Sigmoid colon (tissue), 7 donors: ENCODE measurements at places on chromosomes 11 and 22. TPM values are rescaled to one million over a fixed set of nuclear protein-coding genes. Genes with fewer than 3 reads are reported as not detected.

- H3K4me1 ChIP-seq, result peaks cover 15% of the 10 kb centered on the region
- H3K4me3 ChIP-seq, result no peak overlapping the region
These were observed 53.3 kb downstream of the PANX1 start for GRCh38 chr11:94181943-94182342.

DNA sequence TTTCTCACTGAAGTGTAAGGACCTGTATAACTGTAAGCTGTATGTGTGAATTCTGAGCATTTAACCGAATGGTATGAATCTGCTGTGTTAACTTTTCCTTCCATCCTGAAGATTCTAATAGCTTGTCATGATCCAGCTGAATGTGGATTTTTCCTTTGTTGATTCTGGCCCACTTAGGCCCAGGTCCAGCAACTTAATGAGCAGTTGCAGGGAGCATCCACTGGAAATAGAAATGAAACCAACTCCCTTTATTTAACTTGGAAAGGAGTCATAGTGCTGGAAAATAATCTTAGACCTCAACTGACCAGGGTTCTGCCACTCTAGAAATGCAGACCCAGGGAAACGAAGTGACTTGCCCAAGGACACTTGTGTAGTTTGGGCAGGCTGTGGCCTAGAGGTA is 142.3 kb upstream of the MTNR1B start:
- H3K36me3 ChIP-seq, result no peaks in the 10 kb centered on the region
- DNase-seq, result no peak
- H3K27ac ChIP-seq, result no peak overlapping the region

GRCh38 chr11:72703267-72704008 is 29.2 kb upstream of the PDE2A start:
- H3K27me3 ChIP-seq, result no peaks in the 10 kb centered on the region
- peak; percentile 84 for DNase-seq
- peaks cover 23% of the 10 kb centered on the region for H3K4me1 ChIP-seq
- H3K36me3 ChIP-seq, result peaks cover 21% of the 10 kb centered on the region
- H3K27ac ChIP-seq, result peak overlapping the region; percentile 50

The CD248 gene
- total RNA-seq, result 26.3 TPM

The OR6A2 gene
- 0.14 TPM for total RNA-seq

- no peaks in the 10 kb centered on the region for H3K27me3 ChIP-seq
- DNase-seq, result no peak
- peaks cover 11% of the 10 kb centered on the region for H3K4me1 ChIP-seq
- peak overlapping the region; percentile 51 for H3K27ac ChIP-seq
These were observed 24.0 kb downstream of the PISD start for GRCh38 chr22:31637891-31638618.

DNA sequence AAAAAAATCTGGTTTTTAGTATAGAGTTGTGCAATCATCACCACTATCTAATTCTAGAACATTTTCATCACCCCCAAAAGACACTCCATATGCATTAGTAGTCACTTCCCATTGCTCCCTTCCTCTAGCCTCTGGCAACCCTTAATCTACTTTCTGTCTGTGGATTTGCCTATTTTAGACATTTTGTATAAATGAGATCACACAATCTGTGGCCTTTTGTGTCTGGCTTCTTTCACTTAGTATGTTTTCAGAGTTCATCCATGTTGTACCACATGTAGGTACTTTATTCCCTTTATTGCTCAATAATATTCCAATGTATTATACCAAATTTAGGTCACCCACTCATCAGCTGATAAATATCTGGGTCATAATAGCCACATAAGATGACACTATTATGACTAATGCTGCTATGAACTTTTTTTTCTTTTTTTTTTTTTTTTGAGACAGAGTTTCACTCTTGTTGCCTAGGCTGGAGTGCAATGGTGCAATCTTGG is 67.5 kb upstream of the SCUBE2 start:
- H3K27ac ChIP-seq, result no peak overlapping the region
- no peak overlapping the region for H3K4me3 ChIP-seq
- DNase-seq, result no peak
- no peaks in the 10 kb centered on the region for H3K27me3 ChIP-seq
- H3K4me1 ChIP-seq, result no peaks in the 10 kb centered on the region

The OR52N2 gene
- total RNA-seq, result not detected

DNA sequence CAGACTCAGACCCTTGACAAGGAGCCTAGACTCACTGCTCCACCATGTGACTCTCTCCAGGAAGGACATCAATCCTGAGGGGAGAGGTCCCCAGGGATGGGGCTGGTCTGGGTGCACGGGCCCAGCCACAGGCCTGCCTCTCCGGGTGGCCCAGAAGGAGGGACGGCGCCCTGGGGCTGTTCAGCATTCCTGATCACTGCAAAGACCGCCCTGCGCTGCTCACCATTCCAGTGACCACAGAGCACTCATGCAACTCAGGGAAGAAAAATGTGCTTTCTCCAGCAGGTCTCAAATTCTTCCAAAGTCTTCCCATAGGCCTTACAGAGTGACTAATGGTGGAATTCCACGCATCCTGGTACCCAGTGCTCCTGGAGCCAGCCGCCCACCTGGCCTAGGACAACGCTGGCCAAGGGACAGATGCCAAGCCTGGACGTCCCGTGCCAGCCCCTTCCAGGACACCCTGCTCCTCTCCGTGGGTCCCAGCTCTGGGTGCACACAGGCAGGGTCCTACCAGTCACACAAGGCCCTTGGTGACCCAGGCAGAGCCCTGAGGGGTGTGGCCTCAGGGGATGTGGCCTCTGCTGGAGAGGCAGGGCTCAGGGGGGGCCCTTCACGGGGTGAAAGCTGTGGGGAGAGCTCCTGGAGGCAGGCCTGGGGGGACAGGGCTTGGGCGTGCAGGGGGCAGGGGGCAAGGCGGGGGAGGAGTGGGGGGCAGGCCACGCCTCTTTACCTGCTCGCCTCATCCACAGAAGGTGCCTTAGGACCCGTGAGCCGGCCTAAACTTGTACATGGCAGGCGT is 178.8 kb downstream of the IGLL1 start:
- peaks cover 12% of the 10 kb centered on the region for H3K27me3 ChIP-seq
- H3K27ac ChIP-seq, result no peak overlapping the region
- H3K36me3 ChIP-seq, result no peaks in the 10 kb centered on the region
- no peak overlapping the region for H3K4me3 ChIP-seq

The ANGPTL5 gene
- total RNA-seq, result not detected

DNA sequence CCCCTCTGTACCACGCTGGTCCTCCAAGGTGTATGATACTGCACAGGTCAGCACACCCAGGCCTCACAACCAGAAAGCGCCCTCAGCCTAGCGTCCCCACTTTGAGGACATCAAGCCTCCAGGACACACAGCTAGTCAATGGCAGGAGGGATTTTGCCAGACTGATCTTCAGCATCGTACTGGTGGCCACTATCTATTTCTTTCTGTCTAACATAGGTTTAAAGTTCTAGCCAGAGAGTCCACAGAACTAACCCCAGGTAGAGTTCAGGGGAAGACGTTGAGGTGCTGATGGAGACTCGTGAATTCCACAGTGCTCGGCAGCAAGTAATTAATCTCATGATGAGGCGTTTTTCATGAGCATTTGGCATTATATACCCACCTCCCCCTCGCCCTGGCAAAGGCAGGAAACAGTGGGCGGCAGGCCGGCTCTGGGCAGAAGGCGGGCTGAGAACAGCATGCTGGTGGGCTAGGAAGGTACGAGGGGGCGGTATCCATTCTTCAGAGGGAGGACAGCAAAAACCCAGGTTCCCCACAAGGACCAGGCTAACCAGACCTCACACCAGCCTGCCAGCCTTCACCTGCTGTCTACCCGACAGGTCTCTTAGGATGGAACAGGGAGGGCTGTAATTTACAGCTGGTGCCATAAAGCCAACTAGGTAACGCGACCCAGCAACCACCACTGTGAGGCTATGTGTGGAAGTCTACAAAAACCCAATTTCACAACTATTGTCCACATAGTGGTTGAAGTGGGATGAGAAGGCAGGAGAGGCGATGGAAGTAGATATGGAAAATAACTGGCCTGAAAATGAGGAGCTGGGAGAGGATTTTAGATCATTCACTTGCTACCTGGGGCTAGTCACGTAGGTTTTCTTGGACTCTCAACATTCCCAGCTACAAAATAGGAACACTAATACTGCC is 18.5 kb downstream of the MYH9 start:
- no peaks in the 10 kb centered on the region for H3K36me3 ChIP-seq
- H3K4me1 ChIP-seq, result peaks cover 100% of the 10 kb centered on the region
- peak overlapping the region; percentile 100 for H3K27ac ChIP-seq
- DNase-seq, result no peak
- H3K27me3 ChIP-seq, result no peaks in the 10 kb centered on the region
